Stimulated activated CD4-positive, alpha-beta T cell treated with anti-CD3 and anti-CD28 coated beads, Interleukin-15, amount 100 ng/mL, for 1 hour (primary cell): ENCODE measurements at places on chromosomes 13 and 19.

GRCh38 chr13:110121422-110122083 lies 185.4 kb downstream of the COL4A1 start:
- no peak for DNase-seq

DNA sequence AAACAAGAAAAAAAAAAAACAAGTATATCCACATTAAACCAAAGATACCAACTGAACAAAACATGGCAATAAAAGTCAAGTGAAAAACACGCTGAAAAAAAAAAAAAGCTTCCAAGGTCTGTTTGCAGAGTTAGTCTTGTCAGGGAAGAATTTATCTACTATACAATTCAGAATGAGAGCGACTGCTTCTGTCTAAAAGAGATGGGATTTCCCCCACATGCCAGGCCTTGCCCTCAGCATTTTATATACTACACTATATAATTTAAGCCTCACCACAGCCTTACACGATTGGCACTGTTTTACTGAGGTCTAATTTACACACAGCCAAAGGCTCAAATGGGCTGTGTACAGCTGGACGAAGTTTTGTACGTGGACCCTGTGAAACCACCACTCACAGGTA lies 67.3 kb downstream of the FOXO1 start:
- no peak for DNase-seq

- no peak for DNase-seq
Observed at GRCh38 chr13:111228262-111229144, 91.9 kb upstream of the TEX29 start.

DNA sequence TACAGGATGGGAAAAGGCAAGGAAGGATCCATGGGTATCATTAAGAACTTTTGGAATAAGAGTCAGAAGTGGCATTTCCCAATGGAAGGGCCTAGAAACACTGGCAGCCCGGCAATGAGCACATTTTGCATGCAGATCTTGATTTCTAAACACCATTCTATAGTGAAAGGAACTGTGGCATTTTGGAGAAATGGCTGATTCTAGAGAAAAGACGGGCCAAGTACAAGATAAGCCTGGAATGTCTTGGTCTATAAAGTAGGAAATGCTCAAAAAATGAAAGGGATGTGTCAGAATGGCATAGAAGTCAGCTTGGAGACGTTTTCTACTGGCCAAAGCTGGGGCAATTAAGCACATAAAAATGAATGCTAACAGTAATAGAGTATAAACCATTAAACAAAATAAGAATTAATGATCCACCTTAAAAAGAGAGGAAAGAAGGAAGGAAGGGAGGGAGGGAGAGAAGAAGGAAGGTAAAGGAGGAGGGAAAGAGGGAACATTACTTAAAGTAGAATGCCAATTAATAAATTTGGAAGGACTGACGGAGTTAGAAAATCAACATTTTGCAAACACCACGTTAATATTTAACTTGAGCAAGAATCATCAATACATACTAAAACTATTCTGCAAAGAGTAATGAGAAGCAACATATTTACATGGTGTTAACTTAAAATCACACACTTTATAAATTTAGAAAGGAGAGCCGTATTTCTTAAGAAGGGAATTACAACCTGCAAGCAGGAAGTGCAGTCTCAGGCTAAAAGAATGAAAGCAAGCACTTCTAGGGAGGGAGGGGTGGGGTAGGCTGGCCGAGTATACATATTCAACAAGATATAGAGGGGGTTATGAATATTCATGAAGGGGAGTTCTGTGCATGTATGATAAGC lies 78.9 kb downstream of the ANKRD10 start:
- DNase-seq = no peak

- no peak for DNase-seq
Observed at GRCh38 chr13:102907886-102908515, 62.2 kb downstream of the ERCC5 start.

GRCh38 chr19:21750586-21751128 lies 16.7 kb downstream of the ZNF100 start:
- no peak for DNase-seq

DNA sequence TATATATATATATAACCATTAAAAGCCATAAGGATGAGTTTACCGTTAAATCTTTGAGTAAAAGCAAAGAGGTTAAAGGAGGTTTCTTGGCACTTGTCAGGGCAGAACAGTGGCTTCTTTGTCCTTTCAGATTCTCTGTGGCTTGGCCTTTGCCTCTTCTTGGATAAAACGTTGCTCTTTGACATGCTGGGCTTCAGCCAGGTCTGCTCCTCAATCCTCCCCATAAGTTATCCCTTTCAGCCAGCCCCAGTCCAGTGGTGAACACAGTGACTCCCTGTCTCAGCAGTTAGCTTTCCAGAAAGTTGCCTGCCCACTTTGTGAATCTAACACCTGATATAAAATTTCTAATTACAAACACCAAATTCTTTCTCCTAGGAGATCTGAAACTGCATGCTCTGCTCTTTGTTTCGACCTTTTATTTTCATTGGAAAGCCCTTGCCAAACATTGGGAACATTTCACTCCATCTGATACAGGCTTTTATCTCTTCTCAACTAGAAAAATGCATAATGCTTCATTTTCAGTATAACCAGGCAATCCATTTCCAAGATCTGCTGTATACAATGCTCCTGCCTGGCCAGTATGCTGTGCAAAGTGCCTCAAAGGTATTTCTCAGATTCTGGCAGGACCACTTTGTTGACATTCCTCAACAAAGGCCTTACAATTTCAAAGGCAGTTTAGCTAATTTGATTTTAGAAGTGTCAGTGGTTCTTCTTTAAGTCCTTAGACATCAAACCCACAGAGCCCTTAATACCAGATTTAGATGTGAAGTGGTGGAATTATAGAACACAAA lies 16.2 kb upstream of the MED4 start:
- DNase-seq = no peak

GRCh38 chr13:107968470-107968869 lies 246.9 kb downstream of the LIG4 start:
- DNase-seq = no peak

GRCh38 chr13:71786875-71787274 lies 80.1 kb downstream of the DACH1 start:
- no peak for DNase-seq

DNA sequence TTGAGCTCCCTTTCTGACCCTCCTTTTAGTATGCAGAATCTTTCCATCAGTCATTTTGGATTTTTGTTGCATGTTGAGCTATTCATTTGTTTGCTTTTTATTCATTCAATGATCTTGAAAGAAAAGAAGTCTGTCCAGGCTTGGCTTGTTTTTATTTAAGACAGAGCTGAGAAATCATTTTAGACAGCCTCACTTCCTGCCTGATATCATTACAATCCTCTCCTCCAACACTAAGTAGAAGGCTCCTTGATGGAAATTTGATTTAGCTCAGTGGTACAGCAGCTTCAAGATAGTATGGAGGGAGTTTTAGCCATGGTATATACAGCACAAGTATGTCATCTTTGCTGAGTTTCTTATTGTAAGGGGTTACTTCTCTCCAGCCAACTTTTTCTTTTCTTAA lies 28.4 kb downstream of the MBNL2 start:
- DNase-seq = no peak

- DNase-seq = no peak
Observed at GRCh38 chr19:51139299-51140014, 2.6 kb upstream of the SIGLEC7 start.
